NB4 (cell line): ENCODE measurements at places on chromosomes 16 and 17.

DNA sequence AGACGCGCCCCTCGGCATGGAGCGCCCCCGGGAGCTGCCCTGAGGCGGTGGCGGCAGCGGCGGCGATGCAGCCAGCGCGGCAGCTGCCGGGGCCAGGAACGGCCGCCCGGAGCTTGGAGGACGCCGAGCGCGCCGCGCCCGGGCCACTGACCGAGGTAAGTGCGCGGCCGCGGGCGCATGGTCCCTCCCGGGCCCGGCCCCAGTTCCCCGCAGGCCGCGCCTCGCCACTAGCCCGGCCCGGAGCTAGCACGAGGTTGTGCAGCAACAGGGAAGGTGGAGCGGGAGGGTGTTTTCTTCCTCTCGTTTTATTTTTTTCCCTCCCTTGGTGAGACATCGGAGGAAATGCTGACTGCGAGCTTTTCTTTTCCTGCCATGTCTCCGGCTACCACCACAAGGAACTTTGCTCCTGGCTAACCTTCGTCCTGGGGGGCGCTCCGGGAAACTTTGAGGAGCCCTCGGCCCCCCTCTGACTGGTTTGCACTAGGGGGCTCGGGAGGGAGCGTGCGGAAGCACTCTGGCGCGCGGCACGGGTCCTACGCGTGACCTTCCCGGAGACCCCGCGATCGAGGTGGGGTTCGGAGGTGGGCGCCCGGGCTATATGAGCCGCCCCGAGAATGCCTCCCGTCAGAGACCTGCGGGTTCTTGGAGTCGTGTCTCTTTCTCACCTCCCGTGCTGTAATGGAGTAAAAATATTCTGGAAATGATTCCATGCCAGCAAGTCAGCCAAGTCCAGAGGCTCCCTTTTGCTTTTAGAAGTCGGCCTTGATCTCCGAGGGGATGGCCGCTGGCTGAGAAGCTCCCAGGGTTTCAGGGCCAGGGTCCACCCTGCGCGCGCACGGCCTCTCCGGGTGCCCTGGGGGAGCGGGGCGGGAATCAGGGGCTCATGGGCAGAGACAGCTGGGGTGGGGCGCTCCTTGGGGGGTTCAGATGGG, 868 bp downstream of the KCNJ12 start:
- DNase-seq: peak; percentile 44

- DNase-seq: no peak
Observed at GRCh38 chr17:52148288-52148968, 10.1 kb downstream of the CA10 start.

- no peak for DNase-seq
Observed at GRCh38 chr16:1533443-1533951, at the start of gene TMEM204. TSS of gene TMEM204 (plus strand) at chr16:1533666. CDS start at chr16:1534276, 610 bp downstream.

- DNase-seq: peak; percentile 69
Observed at GRCh38 chr17:42403150-42403549, 14.9 kb upstream of the STAT3 start.

GRCh38 chr16:70772493-70772892, 28.5 kb downstream of the VAC14 start:
- DNase-seq: no peak

DNA sequence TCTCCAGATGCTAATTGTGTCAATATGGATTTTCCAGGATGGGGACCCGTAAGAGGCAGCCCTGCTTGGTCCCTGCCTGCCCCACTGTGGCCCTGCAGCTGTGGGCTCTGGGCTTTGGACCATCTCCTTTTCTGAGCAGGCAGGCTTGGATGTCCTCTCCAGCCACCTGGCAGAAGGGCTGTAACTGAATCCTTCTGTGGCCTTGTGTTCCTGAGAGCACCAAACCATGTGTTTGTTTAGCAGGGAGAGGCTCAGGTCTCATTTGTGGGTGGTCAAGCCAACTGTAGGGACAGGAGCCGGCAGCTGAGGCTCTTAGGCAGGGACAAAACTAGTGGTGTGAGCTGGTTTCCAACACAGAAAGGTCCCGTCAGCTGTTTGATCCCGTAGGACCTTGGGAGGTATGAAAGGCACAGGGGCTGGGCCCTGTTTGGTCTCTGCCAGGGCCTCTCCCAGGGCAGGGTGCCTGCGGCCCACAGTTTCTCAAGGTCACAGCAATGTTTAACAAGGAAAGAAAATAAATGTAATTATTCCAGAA, 18.5 kb downstream of the SEC14L5 start:
- DNase-seq: no peak

DNA sequence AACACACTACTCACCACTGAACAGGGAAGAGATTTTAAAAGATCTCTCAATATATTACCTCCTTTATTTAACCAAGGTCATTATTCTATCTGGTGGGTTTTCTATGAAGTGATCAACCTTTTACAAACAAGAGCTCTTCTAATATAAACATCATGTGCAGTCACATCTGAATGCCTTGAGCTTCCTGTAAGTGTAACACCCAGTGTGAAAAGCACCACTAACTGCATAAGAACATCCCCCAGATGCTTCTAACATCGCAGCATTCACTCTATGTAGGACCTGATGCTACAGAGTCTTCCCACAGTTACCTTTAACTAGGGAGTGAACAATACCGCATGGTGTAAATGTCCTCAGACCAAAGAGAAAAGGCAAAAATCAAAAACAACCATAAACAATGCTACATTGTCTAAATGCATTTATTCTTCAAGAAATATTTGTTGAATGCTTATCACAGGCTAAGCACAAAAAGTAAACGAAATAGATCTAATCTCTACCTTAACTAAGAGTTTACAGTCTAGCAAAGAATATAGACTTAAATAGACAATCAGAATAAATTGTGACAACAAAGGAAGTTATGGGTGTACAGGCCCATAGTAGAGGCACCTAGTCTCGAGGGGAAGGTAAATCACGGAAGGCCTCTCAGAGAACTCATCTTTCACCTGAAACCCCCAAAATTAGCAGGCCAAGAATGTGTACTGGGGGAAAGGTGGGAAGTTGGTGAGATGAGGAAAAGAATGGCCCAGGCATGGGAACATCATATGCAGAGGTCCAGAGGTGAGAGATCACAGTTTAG, 16.2 kb downstream of the SKAP1 start:
- DNase-seq: no peak

DNA sequence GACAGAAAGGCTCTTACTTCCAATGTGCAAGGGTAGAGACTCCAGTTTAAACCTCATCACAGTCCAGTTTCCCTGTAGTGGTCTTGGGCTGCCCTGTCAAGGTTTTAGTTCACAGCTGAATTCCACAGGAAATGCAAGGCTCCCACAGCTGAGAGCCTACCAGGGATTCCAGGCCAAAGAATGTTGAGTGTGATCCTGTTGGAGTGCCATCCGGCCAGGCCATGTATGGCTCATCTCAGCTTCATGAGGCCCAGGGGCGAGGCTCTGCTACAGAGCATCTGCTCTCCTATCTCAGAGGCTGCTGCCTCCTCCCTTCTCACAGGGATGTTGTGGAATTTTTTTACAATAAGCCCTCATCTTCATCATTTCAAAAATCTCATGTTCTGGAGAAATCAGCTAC, 239.8 kb upstream of the CCL2 start:
- DNase-seq: no peak

DNA sequence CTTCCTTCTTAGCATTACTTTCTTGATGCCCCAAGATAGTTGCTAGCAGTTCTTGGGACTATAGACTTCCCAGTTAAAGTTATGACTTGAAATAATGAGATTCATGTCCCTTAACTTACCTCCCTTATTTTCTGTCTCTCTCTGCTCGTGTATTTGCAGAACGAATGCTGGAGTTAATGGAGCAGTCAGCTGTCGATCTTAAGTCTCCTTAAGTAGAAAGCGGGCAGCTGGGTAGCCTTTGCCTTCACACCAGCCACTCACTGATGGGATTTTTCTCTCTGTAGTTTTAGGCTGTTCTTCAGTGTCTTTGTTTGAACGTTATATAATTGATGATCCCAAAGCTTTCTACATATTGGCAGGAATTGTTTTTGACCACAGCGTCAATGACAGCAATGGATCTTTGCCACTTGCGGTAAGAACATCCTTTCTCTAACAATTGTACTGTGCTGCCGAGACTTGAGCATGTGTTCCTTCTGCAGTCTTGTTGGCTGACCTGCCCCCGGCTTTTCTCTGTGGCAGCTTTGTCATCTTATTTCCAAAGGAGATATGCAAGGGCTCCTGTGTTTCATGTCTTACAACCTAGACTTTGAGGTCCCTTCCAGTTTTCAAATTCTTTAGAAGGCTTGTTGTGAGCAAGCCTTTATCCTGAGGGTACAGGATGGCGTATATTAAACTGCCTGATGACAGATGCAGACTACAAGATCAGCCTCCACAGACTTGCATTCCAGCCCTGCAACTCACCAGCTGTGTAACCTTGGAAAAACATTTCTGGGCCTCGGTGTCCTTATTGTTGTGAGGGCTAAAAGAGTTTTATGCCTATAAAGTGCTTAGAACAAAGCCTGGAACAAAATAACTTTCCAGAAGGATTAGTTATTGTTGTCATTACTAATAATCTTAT, 25.1 kb upstream of the ABCA3 start:
- DNase-seq: no peak

DNA sequence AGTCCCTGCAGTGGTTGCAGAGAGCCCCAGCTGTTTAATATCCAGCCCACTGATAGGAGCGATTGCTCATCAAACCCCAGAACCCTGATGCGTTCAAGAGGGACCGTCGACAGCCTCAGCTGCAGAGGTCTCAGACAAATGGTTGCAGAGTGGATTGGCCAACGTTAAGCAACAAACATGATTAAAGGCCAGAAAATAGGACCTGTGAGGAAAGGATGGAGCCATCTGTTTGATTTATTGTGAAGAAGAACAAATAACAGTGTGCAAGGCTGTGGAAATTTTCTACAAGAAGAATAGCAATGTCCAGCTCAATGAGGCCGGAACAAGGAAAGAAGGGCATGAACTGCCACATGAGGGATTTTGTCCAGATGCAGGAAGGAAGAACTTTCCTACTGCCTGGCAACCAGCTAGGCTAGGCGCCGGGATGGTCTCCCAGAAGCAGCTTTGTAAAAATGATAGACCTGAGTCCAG, 138.4 kb upstream of the DNAH9 start:
- DNase-seq: no peak

DNA sequence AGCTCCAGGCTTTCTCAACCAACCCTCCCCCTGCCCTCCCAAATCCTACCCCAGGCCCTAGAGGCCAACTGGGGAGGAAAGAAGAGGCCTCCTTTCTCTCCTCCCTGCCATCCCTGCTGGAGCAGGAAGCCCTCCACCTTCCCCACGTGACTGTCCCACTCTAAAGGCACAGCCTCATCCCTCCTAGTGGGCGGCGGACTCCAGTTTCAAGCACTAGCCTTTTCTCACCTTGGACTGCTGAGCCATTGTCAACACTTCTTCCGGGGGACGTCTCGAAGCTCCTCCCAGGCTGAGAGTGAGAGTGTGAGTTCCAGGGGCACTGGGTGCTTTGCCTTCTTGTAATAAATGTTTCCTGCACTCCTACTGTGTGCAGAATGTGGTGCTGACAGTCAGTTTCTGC, 21.4 kb upstream of the IRX6 start:
- no peak for DNase-seq

DNA sequence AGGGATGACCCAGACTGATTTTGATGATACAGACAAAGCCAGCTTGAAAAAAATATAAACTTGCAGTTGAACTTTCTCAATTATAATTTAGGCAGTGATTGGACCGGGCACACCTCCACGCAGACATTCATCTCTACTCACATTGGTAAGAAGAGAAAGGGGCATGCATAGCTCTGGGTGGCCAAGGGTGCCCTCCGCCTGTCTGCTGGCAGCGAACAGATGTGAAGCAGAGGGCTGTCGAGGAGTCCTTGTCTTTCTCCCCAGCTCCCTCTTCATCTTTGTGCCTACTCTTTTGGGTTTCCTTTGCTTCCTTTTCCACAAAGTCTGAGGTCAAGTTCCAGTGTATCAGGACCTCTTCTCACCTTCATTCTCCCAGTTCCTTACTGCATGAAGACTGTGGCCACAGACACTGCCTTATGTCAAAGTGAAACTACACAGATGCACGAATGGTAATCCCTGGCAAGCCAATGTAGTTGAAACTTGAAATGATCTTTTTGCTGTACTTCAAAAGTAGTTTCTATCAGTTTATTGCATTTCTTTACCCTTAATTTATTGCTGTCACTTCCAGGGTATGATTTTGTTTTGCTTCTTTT, 343.7 kb upstream of the SOX9 start:
- DNase-seq: no peak

DNA sequence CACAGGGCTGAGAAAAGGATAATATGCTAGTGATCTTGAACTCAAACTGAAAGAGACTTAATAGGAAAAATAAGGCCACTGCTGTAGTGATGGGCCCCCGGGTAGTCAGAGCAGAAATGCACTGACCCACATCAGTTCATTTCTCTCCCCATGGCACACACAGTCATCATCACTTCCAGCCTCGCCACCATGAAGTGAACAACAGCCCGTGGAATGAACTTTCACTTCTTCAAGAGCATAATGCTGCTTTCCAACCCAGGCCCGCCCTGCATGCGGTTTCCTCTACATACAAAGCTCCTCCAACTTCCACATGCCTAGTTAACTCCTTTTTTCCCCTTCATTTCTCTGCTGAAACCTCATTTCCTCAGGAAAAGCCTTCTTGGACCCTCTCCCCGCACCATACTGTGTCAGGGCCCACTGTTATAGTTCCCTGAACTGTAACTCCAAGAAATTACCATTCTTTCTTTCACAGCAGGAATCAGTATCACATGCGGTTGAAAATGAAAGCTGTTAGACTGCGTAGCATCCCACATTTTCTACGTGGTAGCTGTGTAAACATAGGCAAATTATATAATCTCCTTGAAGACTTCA, 65.8 kb upstream of the SMIM36 start:
- peak; percentile 23 for DNase-seq

DNA sequence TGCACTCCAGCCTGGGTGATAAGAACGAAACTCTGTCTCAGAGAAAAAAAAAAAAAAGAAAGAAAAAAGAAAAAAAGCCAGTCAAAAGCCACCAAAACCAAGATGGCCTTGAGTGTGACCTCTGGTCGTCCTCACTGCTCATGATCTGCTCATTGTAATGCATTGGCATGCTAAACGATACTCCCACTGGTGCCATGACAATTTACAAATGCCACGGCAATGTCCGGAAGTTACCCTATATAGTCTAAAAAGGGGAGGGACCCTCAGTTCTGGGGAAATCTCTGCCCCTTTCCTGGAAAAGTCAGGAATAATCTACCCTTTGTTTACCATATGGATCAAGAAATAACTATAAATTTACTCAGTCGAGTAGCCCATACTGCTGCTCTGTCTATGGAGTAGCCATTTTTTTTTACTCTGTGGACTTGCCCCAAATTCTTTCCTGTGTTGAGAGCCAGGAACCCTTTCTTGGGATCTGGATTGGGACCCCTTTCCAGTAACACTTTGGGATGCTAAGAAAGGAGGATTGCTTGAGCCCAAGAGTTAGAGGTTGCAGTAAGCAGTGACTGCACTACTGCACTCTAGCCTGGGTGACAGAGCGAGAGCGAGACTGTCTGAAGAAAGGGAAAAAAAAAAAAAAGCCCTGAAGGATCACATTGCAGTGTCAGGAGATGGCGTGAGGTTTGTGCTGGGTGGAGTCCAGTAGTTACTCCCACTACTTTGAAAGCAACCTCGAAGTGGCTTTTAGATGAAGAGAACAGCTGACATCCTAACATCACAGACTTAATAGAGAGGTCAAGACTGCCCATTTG, 3.7 kb upstream of the TMEM231 start:
- no peak for DNase-seq

GRCh38 chr16:9545522-9546437, 454.3 kb downstream of the HAPSTR1 start:
- no peak for DNase-seq

- no peak for DNase-seq
Observed at GRCh38 chr16:88983771-88984687, 7.0 kb upstream of the CBFA2T3 start.
